Right lobe of liver (tissue), 6 donors: ENCODE measurements at places on chromosomes 6 and 20. TPM values are rescaled to one million over a fixed set of nuclear protein-coding genes. Genes with fewer than 3 reads are reported as not detected.

The PKIB gene
- total RNA-seq, result 10.8 TPM

- H3K27me3 ChIP-seq, result no peaks in the 10 kb centered on the region
- H3K4me3 ChIP-seq, result no peak overlapping the region
- no peaks in the 10 kb centered on the region for H3K36me3 ChIP-seq
- DNase-seq, result no peak
- H3K27ac ChIP-seq, result no peak overlapping the region
Measured at GRCh38 chr6:138882369-138883017, 86.6 kb downstream of the ECT2L start.

- no peak for DNase-seq
- H3K4me1 ChIP-seq, result no peaks in the 10 kb centered on the region
- no peak overlapping the region for H3K4me3 ChIP-seq
- H3K36me3 ChIP-seq, result no peaks in the 10 kb centered on the region
Measured at GRCh38 chr6:17902974-17903373, 84.5 kb downstream of the KIF13A start.

The ZKSCAN3 gene
- total RNA-seq, result 3.0 TPM

DNA sequence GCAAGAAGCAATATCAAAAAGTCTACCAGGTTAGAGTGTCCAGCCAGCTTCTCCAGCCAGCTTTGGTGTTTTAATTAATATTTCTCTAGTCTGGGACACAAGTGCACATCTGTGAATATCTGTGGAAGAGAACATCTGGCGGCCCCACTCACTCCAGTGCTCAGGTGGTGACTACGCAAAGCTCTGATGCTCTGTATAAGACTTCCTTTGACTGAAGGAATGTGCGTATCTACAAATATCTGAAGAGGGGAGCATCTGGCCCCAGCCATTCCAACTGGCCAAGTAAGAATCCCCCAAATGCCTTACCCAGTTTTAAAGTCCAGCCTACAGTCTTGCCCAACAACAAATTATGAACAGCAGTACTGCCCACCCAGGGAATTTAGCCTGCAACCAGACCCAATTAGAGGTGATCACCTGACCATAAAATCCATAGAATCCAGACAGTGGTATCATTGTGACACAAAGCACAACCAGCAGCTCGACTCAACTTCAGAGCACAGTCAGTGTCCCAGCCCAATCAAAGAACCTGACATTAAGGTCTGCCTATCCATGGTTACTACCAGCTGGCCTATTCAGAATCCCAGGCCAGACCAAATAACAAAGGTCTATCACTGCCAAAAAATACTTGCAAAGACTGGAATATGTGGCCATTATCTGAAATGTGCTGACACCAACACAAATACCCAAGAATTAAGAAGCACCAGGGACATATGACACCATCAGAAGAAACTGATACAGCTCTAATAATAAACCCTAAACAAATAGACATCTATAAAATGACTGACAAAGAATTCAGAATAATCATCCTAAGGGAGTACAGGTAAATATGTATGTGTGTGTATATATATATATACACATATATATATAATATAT lies 76.1 kb upstream of the MANEA start:
- no peaks in the 10 kb centered on the region for H3K4me1 ChIP-seq
- DNase-seq, result no peak
- H3K27ac ChIP-seq, result no peak overlapping the region

The PTCRA gene
- 0.46 TPM for total RNA-seq

DNA sequence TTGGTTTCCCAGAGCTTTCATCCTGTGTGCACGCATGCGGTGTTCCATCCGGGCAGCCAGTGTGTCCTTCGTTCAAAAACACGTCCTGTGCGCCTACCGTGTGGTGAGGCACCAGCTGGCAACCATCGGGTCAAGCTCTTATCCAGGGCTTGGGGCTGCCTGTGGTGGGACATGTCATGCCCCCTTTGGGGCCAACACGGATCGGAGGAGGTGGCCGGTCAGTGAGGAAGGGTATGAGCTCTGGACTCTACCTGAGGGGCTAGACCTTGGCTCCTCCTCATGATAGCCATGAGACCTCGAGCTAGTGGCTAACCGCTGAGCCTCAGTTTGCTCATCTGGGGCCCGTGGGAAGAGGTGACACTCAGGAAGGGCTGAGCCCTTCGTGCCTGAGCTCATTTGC lies 158.5 kb upstream of the PMEPA1 start:
- H3K4me3 ChIP-seq, result no peak overlapping the region
- no peak overlapping the region for H3K27ac ChIP-seq
- no peak for DNase-seq
- H3K27me3 ChIP-seq, result no peaks in the 10 kb centered on the region

DNA sequence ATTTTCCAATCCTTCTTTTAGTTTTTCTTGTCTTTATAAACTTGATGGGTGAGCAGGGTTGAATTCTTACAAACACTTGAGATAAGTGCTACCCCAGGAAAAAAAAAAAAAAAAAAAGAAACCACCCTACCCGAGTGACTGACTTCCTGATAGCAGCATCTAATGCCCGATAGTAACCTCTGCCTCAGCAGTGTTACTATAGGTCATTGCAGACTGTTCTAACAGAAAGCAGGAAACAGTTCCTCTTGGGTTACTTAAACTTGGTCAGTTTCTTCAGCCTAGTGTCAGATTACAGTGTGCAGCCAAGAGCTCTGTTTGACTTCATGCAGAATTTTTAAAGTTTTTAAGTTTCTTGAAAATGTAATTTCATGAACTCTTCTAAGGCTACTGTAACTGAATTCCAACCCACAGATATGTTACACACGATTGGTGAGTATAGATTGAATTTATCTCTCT lies 2.1 kb downstream of the MYLIP start:
- H3K36me3 ChIP-seq, result no peaks in the 10 kb centered on the region
- peak overlapping the region; percentile 99 for H3K4me3 ChIP-seq
- H3K27me3 ChIP-seq, result no peaks in the 10 kb centered on the region

The PRSS35 gene
- not detected for total RNA-seq

The PTCHD4 gene
- not detected for total RNA-seq

The MLN gene
- total RNA-seq, result not detected

- no peaks in the 10 kb centered on the region for H3K27me3 ChIP-seq
- no peak overlapping the region for H3K4me3 ChIP-seq
- no peaks in the 10 kb centered on the region for H3K36me3 ChIP-seq
- H3K4me1 ChIP-seq, result no peaks in the 10 kb centered on the region
- H3K27ac ChIP-seq, result no peak overlapping the region
- no peak for DNase-seq
Measured at GRCh38 chr6:38564301-38564700, 75.4 kb downstream of the BTBD9 start.

DNA sequence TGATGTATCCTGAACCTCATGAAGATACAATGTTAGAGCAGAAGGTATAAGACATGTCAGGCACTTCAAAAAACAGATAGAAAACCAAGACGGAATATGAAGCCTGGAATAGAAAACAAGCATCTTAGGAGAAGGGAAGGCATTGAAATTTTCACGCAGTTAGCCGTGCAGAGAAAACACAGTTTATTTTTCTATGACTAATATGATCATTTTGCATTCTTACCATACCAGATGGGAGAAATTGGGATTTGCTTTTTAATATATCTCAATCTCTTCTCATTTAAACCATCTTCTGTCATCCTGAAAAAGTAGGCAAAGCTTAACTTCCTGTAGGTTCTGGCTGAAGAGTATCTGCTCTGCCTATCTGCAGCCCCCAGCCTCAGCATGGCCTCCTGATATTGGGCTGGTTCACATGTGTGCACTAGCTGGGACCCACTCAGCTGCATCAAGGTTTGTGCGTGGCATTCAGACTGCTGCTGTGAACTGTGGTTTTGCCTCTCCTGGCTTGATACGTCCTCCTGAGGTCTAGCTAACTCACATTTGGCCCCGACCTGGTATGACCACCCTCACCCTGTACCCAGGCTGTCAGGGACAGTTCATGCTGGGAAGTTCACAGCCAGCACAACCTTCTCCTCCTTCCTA lies 392.5 kb upstream of the SASH1 start:
- H3K27me3 ChIP-seq, result no peaks in the 10 kb centered on the region
- no peaks in the 10 kb centered on the region for H3K4me1 ChIP-seq
- no peak overlapping the region for H3K27ac ChIP-seq
- H3K36me3 ChIP-seq, result no peaks in the 10 kb centered on the region
- DNase-seq, result no peak

- H3K4me1 ChIP-seq, result peaks cover 4% of the 10 kb centered on the region
- no peak for DNase-seq
- H3K27ac ChIP-seq, result no peak overlapping the region
- no peaks in the 10 kb centered on the region for H3K27me3 ChIP-seq
Measured at GRCh38 chr6:11601776-11602605, 64.4 kb downstream of the TMEM170B start.

DNA sequence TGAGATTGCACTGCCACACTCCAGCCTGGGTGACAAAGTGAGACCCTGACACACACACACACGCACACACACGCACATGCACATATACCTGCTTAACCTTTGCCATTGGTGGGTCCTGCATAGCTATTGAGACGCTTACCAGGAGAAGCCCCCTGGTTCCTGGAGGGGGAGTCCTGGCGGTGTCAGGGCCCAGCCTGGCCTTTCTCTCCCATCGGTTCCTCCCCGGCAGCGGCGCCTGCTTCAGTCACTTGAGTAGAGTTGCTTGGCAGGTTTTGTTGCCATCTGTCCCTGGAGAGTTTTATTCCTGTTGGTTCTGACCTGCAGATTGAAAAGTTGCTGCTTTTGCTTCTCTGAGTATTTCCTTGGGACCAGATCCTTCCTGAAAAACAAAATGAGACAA lies 20.6 kb upstream of the FAM209A start:
- H3K36me3 ChIP-seq, result no peaks in the 10 kb centered on the region
- H3K27ac ChIP-seq, result no peak overlapping the region
- H3K4me1 ChIP-seq, result no peaks in the 10 kb centered on the region
- no peaks in the 10 kb centered on the region for H3K27me3 ChIP-seq

GRCh38 chr20:50516180-50516934 lies 6.2 kb downstream of the PTPN1 start:
- no peaks in the 10 kb centered on the region for H3K27me3 ChIP-seq
- no peak overlapping the region for H3K27ac ChIP-seq
- DNase-seq, result no peak
- H3K4me3 ChIP-seq, result no peak overlapping the region
- H3K36me3 ChIP-seq, result no peaks in the 10 kb centered on the region

The THBD gene
- 4.0 TPM for total RNA-seq

DNA sequence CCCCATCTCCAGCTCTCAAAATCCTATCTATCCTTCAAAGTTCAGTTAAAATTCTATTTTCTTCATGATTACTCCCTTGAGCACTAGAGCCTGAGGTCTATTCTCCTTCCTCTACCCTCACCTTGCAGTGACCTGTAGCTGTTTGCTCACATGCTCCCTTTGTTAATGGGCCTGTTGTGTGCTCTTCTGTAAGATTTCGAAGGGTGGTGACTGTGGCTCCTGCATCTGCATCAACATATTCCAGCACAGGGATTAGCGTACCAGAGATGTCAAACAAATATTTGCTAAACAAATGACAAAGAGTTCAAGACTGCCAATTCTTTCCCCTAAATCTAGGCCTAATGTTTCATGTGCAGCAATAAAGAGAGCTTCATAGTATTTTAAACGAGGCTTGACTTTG lies 69.5 kb downstream of the ELOVL5 start:
- H3K27me3 ChIP-seq, result no peaks in the 10 kb centered on the region
- H3K36me3 ChIP-seq, result peaks cover 16% of the 10 kb centered on the region
- peaks cover 18% of the 10 kb centered on the region for H3K4me1 ChIP-seq
- no peak overlapping the region for H3K4me3 ChIP-seq
- DNase-seq, result no peak

GRCh38 chr6:12803486-12803885 lies 86.9 kb downstream of the PHACTR1 start:
- H3K4me1 ChIP-seq, result no peaks in the 10 kb centered on the region
- no peaks in the 10 kb centered on the region for H3K27me3 ChIP-seq
- no peaks in the 10 kb centered on the region for H3K36me3 ChIP-seq
- H3K27ac ChIP-seq, result no peak overlapping the region

The KIAA1755 gene
- total RNA-seq, result 1.4 TPM

The PMEPA1 gene
- total RNA-seq, result 0.55 TPM

- peak; percentile 45 for DNase-seq
- H3K4me3 ChIP-seq, result no peak within 1 kb of the TSS
- H3K4me1 ChIP-seq, result no peaks in the 10 kb centered on the region
- H3K27me3 ChIP-seq, result no peaks in the 10 kb centered on the region
- H3K27ac ChIP-seq, result no peak within 1 kb of the TSS
Measured at GRCh38 chr6:83853178-83854000, at the start of gene RIPPLY2. TSS of gene RIPPLY2 (plus strand) at chr6:83853360. CDS start at chr6:83853417, 57 bp downstream.

The HSPA1L gene
- 0.55 TPM for total RNA-seq

The ANKRD66 gene
- total RNA-seq, result not detected

The CLPSL1 gene
- not detected for total RNA-seq

The TFAP2D gene
- not detected for total RNA-seq

DNA sequence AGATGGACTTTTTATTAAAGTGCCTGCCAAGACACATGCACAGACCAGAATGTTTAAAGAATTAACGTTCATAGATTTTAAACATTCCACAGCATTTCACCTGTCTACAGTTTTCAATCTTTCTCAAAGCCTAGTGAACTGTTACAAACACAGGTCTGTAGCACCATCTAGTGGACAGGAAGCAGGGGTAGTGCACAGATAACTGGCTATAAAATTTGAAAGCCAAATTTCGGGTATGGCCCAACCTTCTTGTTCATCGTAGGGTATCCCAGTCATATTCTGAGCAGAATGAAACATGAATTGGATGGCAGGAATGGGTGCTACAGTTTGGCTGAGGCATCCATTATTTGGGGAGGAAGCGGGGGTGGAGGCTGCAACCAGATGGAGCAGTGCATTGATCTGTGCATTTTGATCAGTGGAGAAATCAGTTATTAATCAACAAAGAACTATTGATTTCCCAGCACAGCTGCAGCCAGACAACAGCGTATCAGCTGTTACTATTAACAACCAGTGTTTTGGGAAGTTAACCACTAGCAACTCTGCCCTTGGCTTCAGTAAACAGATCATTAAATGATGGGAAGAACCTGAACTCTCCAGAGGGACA lies 56.1 kb upstream of the B3GAT2 start:
- H3K4me3 ChIP-seq, result no peak overlapping the region
- DNase-seq, result no peak
- H3K36me3 ChIP-seq, result no peaks in the 10 kb centered on the region
- H3K4me1 ChIP-seq, result no peaks in the 10 kb centered on the region
- no peak overlapping the region for H3K27ac ChIP-seq

DNA sequence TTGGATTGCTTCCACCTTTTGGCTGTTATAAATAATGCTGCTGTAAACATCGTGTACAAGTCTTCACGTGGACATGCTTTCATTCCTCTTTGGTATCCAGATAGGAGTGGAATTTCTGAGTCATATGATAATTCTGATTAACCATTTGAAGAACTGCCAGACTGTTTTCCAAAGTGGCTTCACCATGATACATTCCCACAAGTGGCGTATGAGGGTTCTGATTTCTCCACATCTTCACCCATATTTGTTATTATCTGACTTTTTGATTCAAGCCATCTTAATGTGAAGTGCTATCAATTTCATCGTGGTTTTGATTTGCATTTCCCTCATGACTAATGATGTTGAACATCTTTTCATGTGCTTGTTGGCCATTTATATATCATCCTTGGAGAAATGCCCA lies 2.9 kb upstream of the SNRPB start:
- no peaks in the 10 kb centered on the region for H3K36me3 ChIP-seq
- H3K4me3 ChIP-seq, result no peak overlapping the region
- H3K27ac ChIP-seq, result no peak overlapping the region

The PXDC1 gene
- 93.4 TPM for total RNA-seq

DNA sequence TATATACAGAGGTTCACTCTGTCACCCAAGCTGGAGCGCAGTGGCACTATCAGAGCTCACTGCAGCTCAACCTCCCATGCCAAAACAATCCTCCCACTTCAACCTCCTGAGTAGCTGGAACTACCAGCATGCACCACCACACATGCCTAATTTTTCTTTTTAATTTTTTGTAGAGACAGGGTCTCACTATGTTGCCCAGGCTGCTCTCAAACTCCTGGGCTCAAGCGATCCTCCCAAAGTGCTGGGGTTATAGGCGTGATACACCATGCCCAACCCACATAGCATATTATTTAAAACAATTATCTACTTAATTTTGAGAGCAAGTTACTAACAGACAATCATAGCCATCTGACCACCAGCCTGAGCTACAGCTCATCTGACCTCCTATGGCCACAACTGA lies 459.9 kb upstream of the JARID2 start:
- H3K4me1 ChIP-seq, result no peaks in the 10 kb centered on the region
- no peak overlapping the region for H3K4me3 ChIP-seq
- no peak for DNase-seq
